ENCODE measurements at places on chromosomes 11 and 22. TPM values are rescaled to one million over a fixed set of nuclear protein-coding genes. Genes with fewer than 3 reads are reported as not detected.

ART5 gene
- not detected for total RNA-seq

GRM5 gene
- not detected for total RNA-seq

GRAP2 gene
- 65.3 TPM for total RNA-seq

CCDC81 gene
- 0.27 TPM for total RNA-seq

LMO2 gene
- 0.80 TPM for total RNA-seq

SLCO2B1 gene
- not detected for total RNA-seq

CABP7 gene
- 0.45 TPM for total RNA-seq

CYP2D6 gene
- 7.4 TPM for total RNA-seq

RPLP2 gene
- 5,234 TPM for total RNA-seq

MUC6 gene
- not detected for total RNA-seq

DNAJB13 gene
- not detected for total RNA-seq

TUBA8 gene
- 1.1 TPM for total RNA-seq

SYT7 gene
- not detected for total RNA-seq

CRY2 gene
- 248 TPM for total RNA-seq

TSGA10IP gene
- total RNA-seq = not detected

CARD16 gene
- total RNA-seq = 23.6 TPM

MMP27 gene
- not detected for total RNA-seq

RASSF10 gene
- total RNA-seq = not detected

IFITM1 gene
- 306 TPM for total RNA-seq

PRR33 gene
- not detected for total RNA-seq

OR52A1 gene
- total RNA-seq = not detected

TRIM66 gene
- total RNA-seq = 9.8 TPM

RAB30 gene
- 79.2 TPM for total RNA-seq

OR4C46 gene
- not detected for total RNA-seq

BLID gene
- total RNA-seq = not detected

All from CD4-positive, alpha-beta T cell (primary cell).